Activated CD4-positive, alpha-beta T cell treated with anti-CD3 and anti-CD28 coated beads for 36 hours (primary cell): ENCODE measurements at places on chromosomes 4 and X. TPM values are rescaled to one million over a fixed set of nuclear protein-coding genes. Genes with fewer than 3 reads are reported as not detected.
A peak's percentile ranks its signal among the peaks of the same experiment; 100 is the strongest.

DNA sequence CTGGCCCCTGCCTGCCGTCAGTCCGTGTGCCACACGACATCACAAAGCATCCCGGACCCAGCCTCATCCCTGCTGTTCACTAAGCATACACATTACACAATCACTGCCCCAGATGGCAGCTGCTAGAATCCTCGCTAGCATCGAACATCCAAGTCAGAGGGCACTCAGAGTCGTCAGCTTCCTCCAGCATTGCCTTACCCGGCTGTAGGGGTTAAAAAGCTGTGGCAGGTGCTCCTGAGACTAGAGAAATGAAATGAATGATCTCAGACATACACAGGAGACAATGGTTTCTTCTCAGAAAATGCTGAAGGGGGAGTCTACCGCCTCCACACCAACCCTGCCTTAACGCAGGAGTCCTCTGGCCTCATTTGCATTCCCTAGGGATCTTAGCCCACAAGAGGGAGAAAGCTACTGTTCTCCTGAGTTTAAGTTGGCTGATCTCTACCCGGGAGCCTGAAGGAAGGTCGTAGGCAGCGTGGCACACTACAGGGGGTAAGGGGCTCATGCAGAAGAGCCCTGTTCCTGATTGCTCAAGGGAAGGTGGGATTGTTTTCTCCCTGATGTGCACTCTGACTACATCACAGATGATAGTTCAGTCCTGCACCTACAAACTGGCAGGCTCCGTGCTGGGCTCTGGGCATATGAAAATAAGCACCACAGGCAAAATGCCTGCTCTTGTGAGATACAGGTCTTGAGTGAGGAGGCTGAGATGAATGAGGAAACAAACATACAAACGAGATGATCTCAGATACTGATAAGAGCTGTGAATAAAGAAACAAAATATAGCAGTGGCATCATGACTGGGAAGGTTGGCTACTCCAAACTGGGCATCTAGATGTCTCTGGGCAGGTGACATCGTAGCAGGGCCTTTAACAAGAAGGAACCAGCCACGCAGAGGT lies 2.6 kb upstream of the KIAA0232 start:
- no peak for DNase-seq

GRCh38 chr4:128337863-128338262 lies 50.2 kb upstream of the PGRMC2 start:
- DNase-seq = no peak

DNA sequence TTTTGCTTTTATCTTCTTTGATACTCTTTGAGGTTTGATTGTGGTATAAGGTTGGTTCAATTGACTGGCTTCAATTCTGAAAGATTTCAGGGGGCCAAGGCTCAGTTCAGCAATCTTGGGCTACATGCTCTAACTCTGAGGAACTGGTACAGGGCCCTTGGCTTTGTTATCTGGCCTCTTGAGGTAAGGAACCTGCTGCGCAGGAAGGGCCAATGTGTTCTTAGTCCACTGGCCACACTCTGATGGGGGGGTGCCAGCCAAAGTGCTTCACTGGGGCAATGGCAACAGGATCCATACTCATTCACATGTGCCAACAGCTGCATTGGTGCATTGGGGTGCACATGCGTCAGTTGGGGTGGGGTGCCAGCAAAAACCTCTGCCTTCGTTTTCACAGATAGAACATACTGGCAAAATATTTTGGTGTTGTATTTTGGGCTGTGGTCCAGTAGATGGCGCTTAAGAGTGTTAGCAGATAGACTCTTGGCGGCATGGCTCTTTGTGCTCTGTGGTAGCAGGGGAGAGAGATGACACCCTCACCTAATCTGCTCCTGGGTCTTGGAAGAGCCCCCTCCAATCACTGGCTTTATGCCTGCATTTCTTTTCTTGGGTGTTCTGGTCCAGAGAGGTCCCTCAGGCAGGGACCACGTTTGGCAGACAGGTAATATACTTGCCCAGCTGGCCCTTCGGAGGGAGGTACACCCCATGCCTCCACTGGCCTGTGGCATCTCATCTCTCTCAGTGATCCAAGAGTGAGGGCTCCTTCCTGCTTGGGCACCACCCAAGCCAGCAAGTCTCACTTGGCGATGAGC lies 42.9 kb downstream of the NDST3 start:
- peak; percentile 48 for DNase-seq

DNA sequence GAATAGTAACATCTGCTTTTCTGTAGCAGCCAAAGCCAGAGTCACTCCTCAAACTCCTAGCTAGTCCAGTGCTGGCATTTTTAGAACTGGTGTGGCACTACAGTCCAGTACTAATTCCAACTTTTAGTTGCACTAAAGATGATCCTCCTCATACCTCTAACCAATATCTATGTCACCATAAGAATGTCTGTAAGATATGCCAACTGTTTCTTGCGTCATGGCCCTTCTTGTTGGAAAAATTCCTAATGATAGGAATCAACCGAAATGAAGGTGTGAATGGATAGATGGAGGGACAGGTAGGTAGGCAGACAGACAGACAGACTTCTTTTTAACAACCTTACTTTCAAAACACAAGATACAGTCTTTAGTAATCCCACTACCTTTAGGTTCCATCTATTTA lies 74.6 kb upstream of the PRSS48 start:
- no peak for DNase-seq

- DNase-seq = no peak
Observed at GRCh38 chr4:41132055-41132683, 82.2 kb downstream of the APBB2 start.

- DNase-seq = no peak
Observed at GRCh38 chrX:10518073-10518472, 102.3 kb downstream of the MID1 start.

- peak; percentile 16 for DNase-seq
Observed at GRCh38 chr4:9771034-9771433, 10.4 kb upstream of the DRD5 start.

DNA sequence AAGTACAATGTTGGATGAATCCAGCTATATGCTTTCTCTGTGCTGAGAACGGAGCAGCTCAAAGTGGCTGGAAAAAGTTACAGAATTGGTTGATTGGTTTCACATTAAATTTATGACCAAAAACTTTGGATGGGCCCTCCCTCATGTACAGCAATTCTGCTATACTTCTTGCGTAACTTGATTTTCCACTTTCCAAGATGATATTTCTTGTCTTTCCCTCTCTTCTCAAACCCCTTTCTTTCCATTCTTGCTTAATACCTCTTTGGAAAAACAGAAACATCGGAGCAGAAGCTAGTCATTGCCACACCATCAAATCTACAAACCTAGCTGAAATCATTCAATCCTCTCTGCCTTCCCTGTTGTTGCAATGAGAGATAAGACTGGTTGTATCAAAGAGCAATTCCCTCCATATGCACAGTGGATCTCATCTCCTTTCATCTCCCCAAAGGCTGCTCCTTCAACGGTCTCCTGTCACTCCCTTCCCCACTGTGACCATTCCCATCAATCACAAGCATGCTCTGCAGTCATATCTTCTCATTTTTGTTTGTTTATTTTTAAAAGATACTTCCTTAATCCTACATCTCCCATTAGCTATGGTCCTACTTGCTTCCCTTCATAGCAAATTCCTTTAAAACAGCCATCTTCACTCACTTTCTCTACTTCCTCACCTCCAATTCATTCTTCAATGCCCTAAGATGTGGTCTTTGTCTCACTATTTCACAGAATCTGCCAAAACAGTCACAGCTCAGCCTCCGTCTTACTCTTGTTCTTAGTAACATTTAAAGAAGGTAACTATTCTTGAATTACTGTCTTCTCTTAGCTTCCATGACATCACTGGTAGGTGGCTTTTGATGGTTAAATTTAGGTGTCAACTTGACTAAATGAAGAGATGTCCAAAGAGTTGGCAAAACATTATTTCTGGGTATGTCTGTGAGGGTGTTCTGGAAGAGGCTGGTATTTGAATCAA lies 145.5 kb downstream of the FAM13A start:
- peak; percentile 9 for DNase-seq

SATL1 gene
- not detected for total RNA-seq

SYP gene
- total RNA-seq = 8.5 TPM
